ENCODE measurements at places on chromosomes 3 and 15.

DNA sequence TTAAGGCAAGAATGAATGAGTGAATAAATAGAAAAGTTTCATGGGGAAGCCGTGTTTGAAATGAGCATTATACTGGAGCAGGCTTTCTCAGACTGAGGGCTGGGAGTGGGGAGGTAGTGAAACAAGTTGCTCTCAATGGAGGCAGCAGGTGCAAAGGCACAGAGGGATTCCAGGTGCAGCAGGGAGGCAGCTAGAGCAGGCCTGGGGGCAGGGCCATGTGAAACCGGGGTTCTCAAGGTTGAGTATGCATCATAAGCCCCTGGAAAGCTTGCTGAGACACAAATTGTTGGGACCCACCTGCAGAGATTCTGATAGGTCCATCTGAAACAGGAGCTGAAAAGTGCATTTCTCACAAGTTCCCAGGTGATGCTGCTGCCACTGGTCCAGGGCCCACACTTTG lies 45.3 kb downstream of the BFSP2 start:
- no peak for DNase-seq

DNA sequence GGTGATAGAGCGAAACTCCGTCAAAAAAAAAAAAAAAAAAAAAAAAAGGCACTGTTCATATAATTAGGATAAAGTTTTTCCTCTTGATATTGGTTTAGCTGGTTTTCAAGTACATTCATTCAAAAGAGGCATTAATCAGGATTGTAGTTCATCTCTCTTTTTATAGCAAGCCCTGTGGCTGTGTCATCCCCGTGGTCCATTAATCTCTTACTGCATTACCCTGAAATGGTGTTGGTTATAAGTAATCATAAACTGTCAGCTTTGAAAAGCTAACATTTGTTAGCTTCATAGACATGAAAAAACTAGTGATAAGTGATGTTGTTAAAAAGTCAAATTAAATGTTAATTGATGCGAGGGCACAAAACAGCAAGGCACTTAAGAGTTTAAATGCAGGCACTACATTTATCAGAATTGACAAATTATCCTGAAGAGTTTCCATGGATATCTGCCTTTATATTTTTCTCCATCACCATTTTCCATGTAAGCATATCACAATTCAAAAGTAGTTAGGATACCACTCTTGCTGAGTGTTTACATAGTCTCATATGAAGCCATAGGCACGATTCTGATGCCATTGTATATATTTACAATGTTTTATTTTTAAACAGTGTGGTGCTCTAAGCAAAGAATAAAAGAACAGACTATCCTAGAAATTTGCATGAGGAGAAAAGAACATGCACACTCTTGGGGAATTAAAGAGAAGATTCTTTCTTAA lies 193.1 kb downstream of the OTOL1 start:
- DNase-seq = no peak

GRCh38 chr3:157695586-157695985 lies 192.4 kb upstream of the VEPH1 start:
- no peak for DNase-seq

DNA sequence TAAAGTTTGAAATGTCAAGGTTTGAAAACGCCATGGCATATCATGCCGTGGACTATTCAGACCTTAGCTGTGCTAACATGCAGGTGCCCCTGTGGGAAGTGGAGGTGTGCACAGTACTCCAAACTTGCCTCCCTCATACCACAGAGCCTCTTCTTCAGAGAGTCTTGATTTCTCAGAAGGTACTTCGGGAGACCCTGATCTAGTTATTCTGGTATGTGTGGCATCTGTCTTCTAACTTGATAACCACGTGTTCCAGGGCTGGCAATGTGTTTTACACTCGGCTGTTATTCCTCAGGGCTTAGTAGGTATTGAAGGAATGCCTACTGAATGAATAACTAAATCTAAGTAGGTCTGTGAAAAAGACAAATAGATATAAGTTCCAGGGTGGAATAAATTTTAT lies 309.9 kb downstream of the CLSTN2 start:
- DNase-seq = no peak
